ENCODE measurements at places on chromosomes 2 and 18. TPM values are rescaled to one million over a fixed set of nuclear protein-coding genes. Genes with fewer than 3 reads are reported as not detected.

Gene LYPD1
- 32.4 TPM for total RNA-seq

Gene C2orf78
- total RNA-seq: not detected

Gene ALPP
- total RNA-seq: not detected

Gene HOXD12
- not detected for total RNA-seq

Gene INHA
- total RNA-seq: 0.64 TPM

Gene SERPINB4
- not detected for total RNA-seq

Gene NEURL3
- not detected for total RNA-seq

Gene ANKRD62
- not detected for total RNA-seq

Gene TMEM18
- total RNA-seq: 28.6 TPM

Gene NEU4
- 0.35 TPM for total RNA-seq

Gene DCAF17
- total RNA-seq: 28.2 TPM

Gene PSD4
- total RNA-seq: 0.64 TPM

Gene IL36A
- not detected for total RNA-seq

Gene GPR39
- 0.49 TPM for total RNA-seq

Gene TMEM198
- total RNA-seq: 0.59 TPM

Gene SLC19A3
- total RNA-seq: 12.3 TPM

Gene CYP27C1
- not detected for total RNA-seq

Gene DSG4
- not detected for total RNA-seq

Gene DSC3
- total RNA-seq: 2.1 TPM

Gene POTEJ
- total RNA-seq: not detected

Gene SULT1C2
- not detected for total RNA-seq

Gene IL36RN
- not detected for total RNA-seq

Gene ALPI
- total RNA-seq: not detected

Gene IMP4
- total RNA-seq: 120 TPM

Gene C18orf54
- total RNA-seq: 4.8 TPM

Gene ANKZF1
- 48.0 TPM for total RNA-seq

Gene KIF1A
- total RNA-seq: 0.37 TPM

Gene YPEL5
- total RNA-seq: 50.2 TPM

Gene ELOA2
- not detected for total RNA-seq

Gene IDH1
- total RNA-seq: 937 TPM

Gene MAP3K19
- not detected for total RNA-seq

Gene EPB41L5
- total RNA-seq: 21.5 TPM

Gene XDH
- 0.47 TPM for total RNA-seq

Gene GKN1
- total RNA-seq: 1.6 TPM

Gene LCT
- total RNA-seq: 0.02 TPM

Gene ZNF516
- 22.5 TPM for total RNA-seq

Gene RFTN2
- total RNA-seq: 0.87 TPM

Gene SRD5A2
- total RNA-seq: 0.05 TPM

Gene RGPD8
- 3.0 TPM for total RNA-seq

Gene OTOS
- total RNA-seq: not detected

Gene ADGRF3
- total RNA-seq: not detected

Gene TTN
- 2.0 TPM for total RNA-seq

Gene ACMSD
- not detected for total RNA-seq

Gene PPP1R1C
- 2.7 TPM for total RNA-seq

Gene CDK15
- total RNA-seq: 0.06 TPM

Gene STARD7
- 177 TPM for total RNA-seq

Gene SPRED2
- 20.4 TPM for total RNA-seq

Gene CHPF
- 52.4 TPM for total RNA-seq

Gene FBLN7
- 1.0 TPM for total RNA-seq

Gene CCDC85A
- 0.12 TPM for total RNA-seq

Gene RAPH1
- total RNA-seq: 33.6 TPM

Gene ALPG
- total RNA-seq: not detected

All from NCI-H460 (cell line).